ENCODE measurements at places on chromosomes 3 and 15. TPM values are rescaled to one million over a fixed set of nuclear protein-coding genes. Genes with fewer than 3 reads are reported as not detected.

DNA sequence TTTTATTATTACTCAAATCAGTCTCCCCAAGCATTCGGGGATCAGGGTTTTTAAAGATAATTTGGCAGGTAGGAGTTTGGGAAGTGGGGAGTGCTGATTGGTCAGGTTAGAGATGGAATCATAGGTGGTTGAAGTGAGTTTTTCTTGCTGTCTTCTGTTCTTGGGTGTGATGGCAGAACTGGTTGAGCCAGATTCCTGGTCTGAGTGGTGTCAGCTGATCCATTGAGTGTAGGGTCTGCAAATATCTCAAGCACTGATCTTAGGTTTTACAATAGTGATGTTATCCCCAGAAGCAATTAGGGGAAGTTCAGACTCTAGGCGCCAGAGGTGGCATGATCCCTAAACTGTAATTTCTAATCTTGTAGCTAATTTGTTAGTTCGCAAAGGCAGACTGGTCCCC is 20.6 kb upstream of the TRANK1 start:
- no peak for DNase-seq

DNA sequence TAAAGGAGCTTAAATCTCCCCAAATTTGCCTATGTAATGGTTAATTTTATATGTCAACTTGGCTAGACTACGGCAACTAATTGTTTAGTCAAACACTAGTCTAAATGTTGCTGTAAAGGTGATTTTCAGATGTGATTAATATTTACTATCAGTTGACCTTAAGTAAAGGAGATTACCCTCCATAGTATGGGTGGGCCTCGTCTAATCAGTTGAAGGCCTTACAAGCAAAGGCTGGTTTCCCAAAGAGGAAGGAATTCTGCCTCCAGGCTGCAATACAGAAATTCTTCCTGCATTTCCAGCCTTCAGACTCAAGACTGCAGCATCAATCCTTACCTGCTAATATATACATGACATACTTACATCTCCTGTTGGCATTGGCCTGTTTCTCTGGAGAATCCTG is 23.6 kb downstream of the SLC12A8 start:
- DNase-seq: no peak

FOXL2NB gene
- total RNA-seq: 0.61 TPM

DNA sequence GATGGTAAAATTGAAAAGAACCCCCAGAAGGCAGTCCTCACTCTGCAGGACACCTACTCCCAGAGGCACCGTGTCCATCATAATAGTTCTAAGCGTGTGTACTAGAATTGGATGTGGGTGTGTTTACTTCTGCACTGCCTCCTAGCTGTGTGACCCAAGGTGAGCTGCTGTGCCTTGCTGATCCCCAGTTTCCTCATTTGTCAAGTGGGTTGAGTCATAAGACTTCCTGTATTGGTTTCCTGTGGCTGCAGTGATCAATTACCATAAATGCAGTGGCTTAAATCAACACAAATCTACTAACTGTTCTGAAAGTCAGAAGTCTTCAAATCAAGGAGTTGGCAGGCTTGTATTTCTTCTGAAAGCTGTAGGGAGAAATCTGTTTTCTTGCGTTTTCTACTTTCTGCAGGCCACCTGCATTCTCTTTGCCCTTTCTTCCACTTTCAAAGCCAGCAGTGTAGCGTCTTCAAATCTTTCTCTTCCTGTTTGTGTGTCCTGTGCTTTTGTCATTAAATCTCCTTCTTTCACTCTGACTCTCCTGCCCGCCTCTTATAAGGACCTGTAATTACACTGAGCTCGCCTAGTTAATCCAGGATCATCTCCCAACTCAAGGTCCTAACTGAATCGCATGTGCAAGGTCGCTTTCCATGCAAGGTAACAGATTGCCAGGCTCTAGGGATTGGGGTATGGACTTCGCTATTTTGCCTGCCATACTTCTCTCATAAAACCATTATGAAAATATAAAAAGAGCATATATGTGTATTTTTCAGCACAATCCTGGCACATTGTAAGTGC is 59.0 kb downstream of the RORA start:
- no peak for DNase-seq

GRCh38 chr3:158711886-158712285 is 20.4 kb downstream of the RARRES1 start:
- DNase-seq: no peak

DNA sequence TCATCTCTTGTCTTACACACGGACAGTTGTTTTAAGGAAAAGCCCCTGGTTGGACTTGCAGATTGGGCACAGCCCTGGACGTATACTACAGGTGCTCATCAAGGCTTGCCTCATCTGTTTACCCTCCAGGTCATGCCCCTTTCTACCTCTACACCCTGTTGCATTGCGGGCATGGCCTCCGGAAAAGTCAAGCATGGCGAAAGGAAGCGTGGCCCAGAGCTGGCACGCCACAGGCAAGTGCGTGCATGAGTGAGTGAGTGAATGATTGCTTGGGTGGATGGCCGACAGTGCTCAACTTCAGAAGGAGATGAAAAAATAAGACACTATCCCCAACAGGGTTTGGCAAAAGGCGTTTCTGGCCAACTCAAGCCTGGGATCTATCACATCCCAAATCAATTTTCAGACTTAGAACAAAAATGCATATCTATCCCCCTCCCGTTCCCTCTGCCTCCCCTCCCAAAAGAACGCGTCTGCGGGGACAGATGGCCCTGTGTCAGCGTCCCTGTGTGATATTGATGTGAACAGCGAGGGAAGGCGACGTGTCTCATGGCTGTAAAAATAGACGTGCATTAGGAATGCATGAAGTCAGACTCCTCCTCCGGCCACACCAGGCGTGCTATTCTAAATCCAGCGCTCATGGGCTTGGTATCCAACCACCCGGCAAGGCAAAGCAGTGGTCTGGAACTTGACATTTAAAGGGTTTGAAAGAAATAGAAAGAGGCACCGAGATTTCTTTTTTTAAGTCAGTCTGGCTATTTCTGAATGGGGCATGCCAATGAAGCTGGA is 96.0 kb downstream of the RPLP1 start:
- no peak for DNase-seq
